ENCODE measurements at places on chromosomes 12 and 14.

DNA sequence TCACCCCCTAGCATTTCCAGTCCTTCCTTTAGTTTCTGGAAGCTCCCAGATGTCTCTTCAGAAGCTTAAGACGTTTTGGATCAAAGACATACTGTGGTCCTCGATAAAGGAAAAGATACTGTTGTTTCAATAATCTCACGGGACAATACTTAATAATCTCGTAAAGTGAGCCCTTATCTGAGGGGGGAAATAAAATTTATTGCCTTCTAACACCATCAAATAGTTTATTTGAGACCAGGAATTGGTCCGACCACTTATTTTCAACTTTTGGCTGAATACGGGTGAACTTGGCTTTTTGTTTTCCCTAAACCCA is 640 bp upstream of the G2E3 start:
- DNase-seq = no peak

- no peak for DNase-seq
These were observed 6.9 kb upstream of the BMP4 start for GRCh38 chr14:53963320-53964227.

- no peak for DNase-seq
These were observed 3.5 kb downstream of the FBXO34 start for GRCh38 chr14:55274751-55275150.

GRCh38 chr14:104111301-104112112 is 26.0 kb downstream of the ASPG start:
- no peak for DNase-seq

- DNase-seq = no peak
These were observed 277.4 kb downstream of the FOXN3 start for GRCh38 chr14:89139404-89140247.

GRCh38 chr14:99408286-99408970 is 72.2 kb downstream of the SETD3 start:
- DNase-seq = no peak
